ENCODE measurements at places on chromosomes 12 and 14. TPM values are rescaled to one million over a fixed set of nuclear protein-coding genes. Genes with fewer than 3 reads are reported as not detected.

Gene RFX4
- not detected for total RNA-seq

- no peak for DNase-seq
Observed at GRCh38 chr12:71431991-71432390, 7.6 kb upstream of the LGR5 start.

Gene ANO4
- 1.5 TPM for total RNA-seq

Gene LGR5
- total RNA-seq = not detected
